ENCODE measurements at places on chromosomes 16 and 17. TPM values are rescaled to one million over a fixed set of nuclear protein-coding genes. Genes with fewer than 3 reads are reported as not detected.

KRT222 gene
- 0.59 TPM for polyA plus RNA-seq

TADA2A gene
- 6.7 TPM for polyA plus RNA-seq

SLC13A5 gene
- 0.49 TPM for polyA plus RNA-seq

NPIPA5 gene
- 25.8 TPM for polyA plus RNA-seq

TMEM170A gene
- polyA plus RNA-seq = 5.2 TPM

TMEM100 gene
- 4.8 TPM for polyA plus RNA-seq

CD68 gene
- polyA plus RNA-seq = 30.5 TPM

IL17C gene
- polyA plus RNA-seq = 0.59 TPM

C17orf107 gene
- 0.71 TPM for polyA plus RNA-seq

ADAP2 gene
- 1.2 TPM for polyA plus RNA-seq

BTBD17 gene
- not detected for polyA plus RNA-seq

SYNGR3 gene
- polyA plus RNA-seq = 0.06 TPM

UTS2R gene
- not detected for polyA plus RNA-seq

ARMC7 gene
- 6.3 TPM for polyA plus RNA-seq

NTN1 gene
- polyA plus RNA-seq = 10.3 TPM

PPP1R27 gene
- polyA plus RNA-seq = 0.25 TPM

KRT31 gene
- polyA plus RNA-seq = 16.7 TPM

ASPA gene
- polyA plus RNA-seq = 0.61 TPM

MYH1 gene
- polyA plus RNA-seq = 0.01 TPM

TEDC2 gene
- 6.0 TPM for polyA plus RNA-seq

NEUROD2 gene
- polyA plus RNA-seq = 0.02 TPM

ST6GALNAC2 gene
- 20.2 TPM for polyA plus RNA-seq

ZNF597 gene
- polyA plus RNA-seq = 0.49 TPM

CCDC200 gene
- not detected for polyA plus RNA-seq

ZNF423 gene
- polyA plus RNA-seq = 0.53 TPM

FAAP100 gene
- polyA plus RNA-seq = 17.3 TPM

KRT23 gene
- 5.1 TPM for polyA plus RNA-seq
